ENCODE measurements at places on chromosomes 7 and 10. TPM values are rescaled to one million over a fixed set of nuclear protein-coding genes. Genes with fewer than 3 reads are reported as not detected.

MYOF gene
- 1.4 TPM for total RNA-seq

CEP41 gene
- total RNA-seq: 10.2 TPM

- H3K4me3 ChIP-seq: no peak overlapping the region
- H3K4me1 ChIP-seq: peaks cover 33% of the 10 kb centered on the region
- H3K27ac ChIP-seq: no peak overlapping the region
- H3K36me3 ChIP-seq: no peaks in the 10 kb centered on the region
Observed at GRCh38 chr10:33314811-33315561, 19.5 kb downstream of the NRP1 start.

DNA sequence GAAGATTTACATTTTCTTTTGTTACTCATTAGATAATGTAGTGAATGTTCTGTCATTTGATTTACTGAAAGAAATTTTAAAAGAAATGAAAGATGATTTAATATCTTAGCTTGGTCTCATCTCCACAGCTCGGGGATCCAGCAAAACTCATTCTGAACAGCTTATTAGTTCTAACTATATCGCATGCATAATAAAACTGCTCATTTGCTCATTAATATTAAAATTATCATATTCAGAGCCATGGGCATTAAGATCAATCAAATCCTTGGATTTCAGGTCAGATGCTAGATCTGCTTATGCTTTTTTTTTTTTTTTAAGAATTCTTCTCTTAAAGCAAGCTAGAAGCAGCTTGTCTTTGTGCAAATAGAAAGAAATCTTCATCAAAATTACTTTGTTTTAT is 246.1 kb downstream of the FOXP2 start:
- no peak overlapping the region for H3K27ac ChIP-seq
- no peak overlapping the region for H3K4me3 ChIP-seq
- H3K27me3 ChIP-seq: no peaks in the 10 kb centered on the region
- H3K36me3 ChIP-seq: no peaks in the 10 kb centered on the region
- H3K4me1 ChIP-seq: peaks cover 61% of the 10 kb centered on the region
- DNase-seq: no peak

DNA sequence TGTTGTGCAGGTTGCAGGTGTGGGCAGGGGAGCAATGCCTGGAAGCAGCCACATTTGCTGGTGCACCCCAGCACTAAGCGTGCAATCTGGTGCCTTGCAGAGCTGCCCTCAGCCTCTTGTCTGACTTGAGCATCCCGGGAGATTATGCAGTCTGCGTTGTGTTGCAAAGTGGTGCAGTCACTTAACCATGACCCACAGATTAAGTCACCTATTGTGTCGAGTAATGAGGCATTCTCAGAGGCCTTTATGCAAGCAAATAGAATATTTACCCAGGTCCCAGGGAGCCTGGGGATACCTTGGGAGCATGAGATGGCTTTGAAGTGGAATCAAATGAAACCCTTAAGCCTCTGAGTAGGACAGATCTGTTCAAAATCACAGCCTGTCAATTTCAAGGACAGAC is 529.0 kb downstream of the TYW1 start:
- H3K36me3 ChIP-seq: peaks cover 59% of the 10 kb centered on the region
- peak; percentile 32 for DNase-seq
- H3K4me1 ChIP-seq: peaks cover 34% of the 10 kb centered on the region
- peaks cover 54% of the 10 kb centered on the region for H3K27me3 ChIP-seq
- H3K27ac ChIP-seq: peak overlapping the region; percentile 71
- no peak overlapping the region for H3K4me3 ChIP-seq
